ENCODE measurements at places on chromosomes 5 and 9.
A peak's percentile ranks its signal among the peaks of the same experiment; 100 is the strongest.

GRCh38 chr9:80496901-80497556 is 925.3 kb downstream of the TLE4 start:
- no peak for DNase-seq

DNA sequence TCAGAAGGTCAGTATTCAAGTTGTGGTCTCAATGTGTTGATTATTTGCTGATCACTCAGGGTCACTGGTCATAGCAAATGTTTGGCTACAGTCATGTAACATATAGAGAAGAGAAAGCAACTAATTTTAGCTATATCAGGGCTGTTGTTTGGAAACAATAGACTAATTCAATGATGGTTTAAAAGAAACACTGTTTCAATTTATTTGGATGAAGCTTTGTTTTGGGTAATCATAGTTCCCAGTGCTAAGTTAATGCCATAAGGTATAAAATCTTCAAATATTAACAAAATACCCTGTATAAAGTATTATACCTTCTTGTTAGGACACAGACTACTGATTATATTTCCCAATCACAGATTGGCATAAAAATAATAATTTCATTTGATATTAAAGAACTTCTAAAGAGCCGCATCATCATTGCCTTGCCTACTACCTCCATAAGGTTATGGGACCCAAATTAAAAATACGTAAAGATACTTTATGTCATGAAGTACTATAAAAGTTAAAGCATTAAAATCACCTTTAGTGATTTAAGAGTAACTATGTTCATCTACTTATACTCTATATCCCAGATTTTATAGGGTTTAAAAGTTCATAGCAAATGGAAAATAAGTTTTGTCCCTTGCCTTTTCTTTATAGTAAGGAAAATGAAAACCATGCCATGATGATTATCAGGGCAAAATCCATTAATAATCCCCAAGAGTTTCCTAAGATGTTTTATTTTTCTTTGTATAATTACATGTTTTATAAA is 6.0 kb downstream of the NR3C1 start:
- no peak for DNase-seq

DNA sequence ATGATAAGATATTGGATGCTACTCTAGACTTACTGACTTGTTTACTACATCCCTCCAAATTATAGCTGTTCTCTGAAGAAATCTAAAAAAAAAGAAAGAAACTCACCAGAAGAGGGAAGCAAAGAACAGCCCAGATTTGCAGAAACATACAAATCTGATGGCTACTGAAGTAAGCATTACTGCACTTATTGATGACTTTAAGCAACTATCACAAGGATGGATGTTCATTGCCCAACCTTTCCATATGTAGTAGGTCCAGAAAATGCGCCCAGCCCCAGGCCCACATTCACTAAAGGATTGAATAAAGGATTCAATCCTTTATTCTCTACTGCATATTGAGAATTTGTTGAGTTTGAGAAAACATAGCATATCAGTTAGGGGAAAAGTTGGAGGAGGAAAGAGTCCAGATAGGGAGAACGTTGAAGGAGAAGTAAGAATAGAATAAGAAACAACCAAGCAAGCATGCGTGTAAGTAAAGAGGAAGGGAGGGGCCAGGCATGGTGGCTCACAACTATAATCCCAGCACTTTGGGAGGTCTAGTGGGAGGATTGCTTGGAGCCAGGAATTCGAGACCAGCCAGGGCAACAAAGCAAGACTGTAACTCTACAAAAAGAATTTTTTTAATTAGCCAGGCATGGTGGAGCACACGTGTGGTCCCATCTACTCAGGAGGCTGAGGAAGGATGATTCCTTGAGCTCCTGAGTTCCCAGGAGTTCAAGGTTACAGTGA is 33.8 kb upstream of the DTWD2 start:
- DNase-seq: peak; percentile 71

- DNase-seq: no peak
Measured at GRCh38 chr5:121940617-121941140, 21.1 kb upstream of the SRFBP1 start.

- DNase-seq: peak; percentile 47
Measured at GRCh38 chr9:71901695-71902597, 9.0 kb downstream of the ABHD17B start.

- no peak for DNase-seq
Measured at GRCh38 chr5:162786234-162786633, 651.2 kb upstream of the CCNG1 start.
